Fibroblast of skin of right biceps (primary cell): ENCODE measurements at places on chromosomes 11 and 22.

DNA sequence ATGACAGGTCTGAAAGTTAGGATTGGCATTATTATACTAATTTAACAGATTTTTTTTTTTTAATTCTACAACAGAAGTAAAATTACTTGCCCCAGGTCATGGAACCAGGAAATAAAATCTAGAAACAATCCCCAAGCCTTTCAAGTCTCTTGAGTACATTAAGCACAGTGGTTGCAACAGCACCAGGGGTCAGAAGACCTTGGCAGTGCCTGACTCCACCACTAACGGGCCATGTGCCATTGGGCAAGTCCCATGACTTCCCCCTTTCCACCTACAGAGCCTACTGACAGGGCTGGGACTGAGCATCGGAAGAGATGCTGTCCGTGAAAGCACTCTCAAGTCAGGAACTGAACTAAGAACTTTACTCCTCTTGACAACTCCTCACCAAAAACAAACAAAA lies 98.6 kb upstream of the AKIP1 start:
- DNase-seq, result no peak

DNA sequence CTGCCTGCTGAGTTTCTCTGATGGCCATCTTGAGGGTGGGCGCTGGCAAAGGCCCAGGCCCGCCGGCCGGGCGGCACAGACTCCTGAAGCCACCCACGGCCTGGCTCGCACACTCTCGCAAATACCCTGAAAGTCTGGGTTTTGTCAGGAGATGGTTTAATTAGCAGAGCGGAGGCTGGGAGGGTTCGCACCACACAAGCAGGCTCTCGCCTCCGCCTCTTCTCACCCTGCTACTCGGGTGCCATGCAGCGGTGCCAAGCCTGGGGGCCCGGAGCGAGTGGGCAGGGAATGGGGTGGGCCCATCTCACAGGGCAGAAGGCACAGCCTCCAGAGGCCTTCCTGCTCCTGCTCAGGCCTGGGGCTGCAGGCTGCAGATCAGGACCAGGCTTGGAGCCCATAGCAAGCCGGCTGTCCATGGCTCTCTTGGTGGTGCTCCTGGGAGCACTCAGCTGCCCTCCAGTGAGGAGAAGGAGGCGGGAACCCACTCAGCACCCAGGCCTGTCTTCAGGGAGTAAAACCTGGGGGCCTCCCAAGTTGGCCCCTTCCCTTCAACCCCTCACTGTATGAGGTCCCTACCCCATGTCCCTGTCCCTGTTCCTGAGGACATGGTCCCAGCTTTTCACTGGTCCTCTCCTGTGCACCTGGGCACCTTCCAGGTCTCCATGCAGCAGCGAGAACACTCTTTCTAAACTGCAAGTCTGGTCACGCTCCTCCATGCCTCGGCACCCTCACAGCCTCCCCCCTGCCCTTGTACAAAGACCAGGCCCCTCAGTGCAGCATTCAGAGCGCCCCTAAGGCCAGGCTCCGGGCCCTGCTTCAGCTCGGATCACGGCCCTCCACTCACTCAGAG lies 62.0 kb downstream of the FLRT1 start:
- DNase-seq, result no peak

- no peak for DNase-seq
Measured at GRCh38 chr22:27629908-27630673, 171.5 kb downstream of the MN1 start.

GRCh38 chr11:17004486-17005148 lies 9.6 kb downstream of the PLEKHA7 start:
- no peak for DNase-seq

DNA sequence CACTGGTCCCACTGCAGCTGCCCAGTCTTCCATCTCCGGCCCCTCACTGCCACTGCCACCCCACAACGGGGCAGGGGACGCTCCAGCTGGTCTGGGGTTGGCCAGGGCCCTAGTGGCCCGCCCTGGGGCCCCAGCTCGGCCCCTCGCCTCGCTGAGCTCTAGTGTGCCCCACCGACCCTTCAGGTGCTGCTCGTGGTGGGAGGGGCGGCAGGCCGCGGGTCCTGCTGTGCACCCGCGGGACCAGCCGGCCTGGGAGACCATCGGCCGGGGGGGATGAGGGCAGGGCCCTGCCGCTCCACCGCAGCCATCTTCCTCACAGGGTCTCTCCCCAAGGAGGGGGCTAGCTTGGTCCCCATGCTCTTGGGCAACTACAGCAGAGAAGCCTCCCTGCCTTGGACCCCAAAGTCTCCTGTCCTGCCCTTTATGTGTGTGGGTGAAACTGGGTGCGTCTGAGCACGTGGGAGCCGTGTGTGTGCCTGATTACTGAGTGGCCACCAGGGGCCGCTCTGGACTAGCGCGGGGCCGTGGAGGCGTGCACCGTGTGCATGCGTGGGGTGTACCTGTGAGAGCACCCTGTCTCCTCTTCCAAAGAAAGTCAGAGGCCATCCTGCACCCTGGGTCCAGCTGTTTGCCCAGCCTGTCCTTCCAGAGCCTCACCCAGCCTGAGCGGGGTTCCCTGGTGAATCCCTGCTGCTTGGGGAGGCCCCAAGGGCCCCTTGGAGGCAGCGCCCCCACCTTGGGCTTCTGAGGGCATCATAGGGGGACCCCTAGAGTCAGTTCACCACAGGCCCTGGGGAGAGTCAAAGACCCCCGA lies 6.0 kb upstream of the ACR start:
- DNase-seq, result peak; percentile 21

DNA sequence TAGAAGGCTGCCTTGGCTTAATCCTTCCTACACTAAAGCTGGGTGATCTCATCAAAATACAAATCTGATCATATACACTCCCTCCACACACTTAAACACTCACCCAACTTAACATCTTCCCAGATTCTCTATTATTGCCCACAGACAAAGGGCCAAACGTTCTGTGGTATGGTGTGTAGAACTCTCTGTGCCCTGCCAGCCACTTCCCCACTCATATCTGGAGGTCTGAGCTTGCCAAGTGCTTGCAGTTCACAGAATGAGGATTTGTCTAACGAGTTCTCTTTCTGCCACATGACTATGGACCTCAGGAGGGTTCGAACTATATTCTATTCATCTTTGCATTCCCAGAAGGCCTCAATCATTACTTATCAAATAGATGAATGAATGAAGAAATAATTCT lies 77.6 kb downstream of the MPPED2 start:
- no peak for DNase-seq

GRCh38 chr11:131409345-131409744 lies 38.9 kb downstream of the NTM start:
- DNase-seq, result no peak

- DNase-seq, result no peak
Measured at GRCh38 chr22:26404851-26405421, 24.1 kb upstream of the ASPHD2 start.

GRCh38 chr11:10317151-10317755 lies 12.4 kb downstream of the ADM start:
- DNase-seq, result no peak

- no peak for DNase-seq
Measured at GRCh38 chr11:82270870-82271269, 462.8 kb downstream of the FAM181B start.
